ENCODE measurements at places on chromosomes 3 and 15.

DNA sequence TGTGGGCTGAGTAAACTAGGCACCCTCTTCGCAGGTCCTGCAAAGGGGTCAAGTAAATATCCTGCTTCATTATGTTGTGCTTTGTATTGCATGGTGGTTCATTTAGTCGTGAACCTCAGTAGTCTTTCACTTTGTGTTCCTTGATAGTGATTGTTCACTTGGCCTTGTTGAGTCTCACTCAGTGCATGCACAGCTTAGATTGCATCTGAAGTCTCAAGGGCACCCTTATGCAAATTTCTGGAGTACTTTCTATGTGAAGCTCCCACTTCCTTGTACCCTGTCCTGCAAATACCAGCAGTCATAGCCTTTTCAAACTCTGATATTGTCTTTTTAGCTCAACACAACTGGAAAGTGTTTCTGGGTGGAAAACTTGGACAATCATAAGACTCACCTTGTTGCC lies 519.2 kb downstream of the NAALADL2 start:
- DNase-seq: no peak

GRCh38 chr3:68447885-68448284 lies 484.5 kb downstream of the TAFA4 start:
- no peak for DNase-seq

- no peak for DNase-seq
These were observed 25.6 kb downstream of the KCNH8 start for GRCh38 chr3:19173945-19174344.

- DNase-seq: no peak
These were observed 1.6 kb downstream of the USP19 start for GRCh38 chr3:49119036-49119435.

- DNase-seq: no peak
These were observed 835 bp upstream of the TTLL3 start for GRCh38 chr3:9809239-9809614.

Measured in skeletal muscle cell (primary cell).